ENCODE measurements at places on chromosomes 13 and 19.

- no peak for DNase-seq
Observed at GRCh38 chr13:80783926-80784565, 443.1 kb upstream of the SPRY2 start.

- DNase-seq = no peak
Observed at GRCh38 chr19:33225458-33225926, at the start of gene SLC7A10. TSS of gene SLC7A10 (minus strand) at chr19:33225850. CDS start at chr19:33225703, 147 bp downstream.

DNA sequence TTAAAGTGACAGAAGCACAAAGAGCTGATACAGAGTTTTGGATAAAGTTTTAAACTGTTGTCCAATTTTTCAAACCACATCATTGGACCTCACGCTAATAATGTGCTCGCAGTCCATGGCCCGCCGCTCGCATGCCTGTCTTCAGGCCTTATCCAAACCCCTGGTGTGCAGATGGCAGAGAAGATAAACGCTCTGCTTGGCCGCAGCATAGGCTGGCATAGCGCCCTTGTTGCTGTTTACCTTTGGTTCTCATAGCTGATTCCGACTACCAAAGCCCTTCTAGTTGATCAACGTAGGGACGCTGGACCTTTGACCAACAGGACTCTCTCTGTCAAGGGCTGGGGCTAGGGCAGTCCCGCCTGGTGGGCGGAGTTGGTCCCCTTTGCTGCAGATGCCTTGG is 23.5 kb upstream of the QTRT1 start:
- no peak for DNase-seq

DNA sequence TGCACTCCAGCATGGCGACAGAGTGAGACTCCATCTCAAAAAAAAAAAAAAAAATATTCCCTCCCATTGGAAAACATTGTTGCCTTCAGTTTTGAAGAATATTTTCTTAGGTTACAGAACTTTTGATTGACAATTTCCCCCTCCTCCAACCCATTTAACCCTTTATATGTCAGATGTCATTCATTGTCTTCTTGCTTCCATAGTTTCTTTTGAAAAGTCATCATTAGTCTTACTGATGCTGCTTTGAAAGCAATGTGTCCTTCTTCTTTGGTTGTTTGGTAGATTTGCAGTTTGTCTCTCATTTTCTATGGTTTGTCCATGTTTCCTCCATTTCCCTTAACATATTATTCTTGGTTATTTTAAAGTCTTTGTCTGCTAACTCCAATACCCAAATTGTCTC is 25.4 kb downstream of the ZNF558 start:
- DNase-seq = no peak

- no peak for DNase-seq
Observed at GRCh38 chr19:3537101-3537437, 1.9 kb upstream of the TEKTIP1 start.

- DNase-seq = no peak
Observed at GRCh38 chr13:102699504-102699903, 4.7 kb upstream of the METTL21C start.

- DNase-seq = no peak
Observed at GRCh38 chr13:20001366-20002190, 43.1 kb downstream of the ZMYM2 start.

GRCh38 chr13:64849196-64849595 is 2380.9 kb downstream of the PCDH9 start:
- no peak for DNase-seq

GRCh38 chr13:76939215-76939614 is 9.1 kb upstream of the ACOD1 start:
- DNase-seq = no peak

GRCh38 chr13:79837741-79838450 is 356.9 kb downstream of the NDFIP2 start:
- no peak for DNase-seq

DNA sequence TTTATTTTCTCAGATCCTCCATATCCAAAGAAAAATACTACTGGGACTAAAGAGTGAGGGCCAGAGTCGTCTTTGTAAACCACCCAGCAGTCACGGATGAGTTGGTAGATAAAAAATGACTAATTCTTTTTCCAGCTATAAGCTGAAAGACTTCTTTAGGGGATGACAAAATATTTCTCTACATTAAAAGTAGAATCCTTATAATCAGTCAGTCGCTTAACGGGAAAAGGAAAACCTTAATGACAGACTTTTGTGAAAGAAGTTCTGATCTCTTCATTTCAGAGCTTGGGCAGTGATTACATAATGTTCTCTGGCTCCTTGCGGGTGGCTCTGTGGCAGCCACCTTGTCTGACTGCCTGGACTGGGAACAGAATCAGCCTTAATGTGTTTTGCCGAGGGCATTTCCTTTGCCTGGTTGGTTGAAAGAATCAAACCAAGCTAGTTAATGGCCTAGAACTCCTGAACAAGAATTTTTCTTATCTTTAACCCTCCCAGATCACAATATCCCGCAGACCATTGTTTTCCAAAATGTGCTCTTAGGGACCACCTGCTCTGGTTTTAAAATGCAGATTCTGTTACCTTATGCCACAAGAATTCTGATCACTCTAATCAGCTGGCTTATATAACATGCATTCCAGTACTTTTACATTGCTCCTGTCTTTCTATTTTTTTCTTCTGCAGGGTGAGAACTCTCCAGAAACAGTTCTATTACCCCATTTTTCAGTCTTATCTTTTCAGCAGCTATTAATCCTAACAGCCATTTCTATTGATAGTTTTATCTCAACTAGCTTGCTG is 2.5 kb downstream of the ITM2B start:
- no peak for DNase-seq

DNA sequence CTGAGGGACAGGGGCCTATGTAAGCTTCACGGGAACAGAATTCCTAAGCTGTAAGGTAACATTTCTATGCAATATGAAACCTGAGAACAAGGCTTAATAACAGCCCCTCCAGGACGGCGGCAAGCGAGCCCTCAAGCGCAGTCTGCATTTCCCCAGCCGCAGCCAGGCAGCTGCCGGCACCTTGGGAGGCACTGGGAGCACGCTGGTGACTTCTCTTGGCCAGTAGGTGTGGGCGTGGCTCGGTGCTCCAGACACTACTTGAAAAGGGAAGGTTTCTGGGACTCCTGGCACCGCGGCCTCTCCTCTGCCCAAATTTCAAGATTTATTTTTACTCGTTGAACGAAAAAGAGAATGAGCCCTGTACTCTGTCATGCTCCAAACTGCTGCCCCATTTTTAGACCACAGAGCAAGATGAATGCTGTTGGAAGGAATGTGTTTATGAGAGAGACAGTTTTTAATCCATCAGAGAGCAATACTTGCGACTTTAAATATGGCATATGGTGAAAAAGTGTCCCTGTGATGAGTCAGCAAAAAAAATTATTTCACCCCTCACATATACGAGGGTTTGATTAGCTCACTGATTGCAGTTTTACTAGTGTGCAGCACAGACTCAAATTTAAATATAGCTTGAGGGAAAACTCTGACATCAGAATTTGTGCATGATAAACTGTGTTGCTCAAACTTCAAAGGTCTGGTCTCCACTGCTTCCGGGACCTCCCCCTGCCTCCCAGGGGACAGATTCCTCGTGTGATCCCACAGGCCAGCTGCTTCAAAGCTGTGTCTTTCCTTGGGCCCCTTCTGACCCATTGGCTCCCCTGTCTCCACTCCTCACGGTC is 81.2 kb downstream of the COL4A2 start:
- no peak for DNase-seq

GRCh38 chr13:80262051-80262695 is 78.8 kb downstream of the SPRY2 start:
- DNase-seq = no peak

DNA sequence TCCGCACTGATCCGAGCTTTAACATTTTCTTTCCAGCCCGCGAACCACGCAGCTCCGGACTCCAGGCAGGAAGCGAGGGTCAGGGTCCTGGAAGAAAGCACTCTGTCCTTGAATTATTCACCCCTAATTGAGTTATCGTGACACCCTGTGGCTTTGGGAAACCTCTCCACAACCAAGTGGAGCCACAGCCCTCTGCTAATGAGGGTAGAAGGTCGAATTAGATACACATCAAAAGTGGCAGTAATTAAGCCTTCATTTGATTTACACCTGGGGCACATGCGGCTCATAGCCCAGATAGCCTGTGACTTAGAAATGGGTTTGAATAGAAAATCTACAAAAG is 15.9 kb upstream of the RNF17 start:
- no peak for DNase-seq

DNA sequence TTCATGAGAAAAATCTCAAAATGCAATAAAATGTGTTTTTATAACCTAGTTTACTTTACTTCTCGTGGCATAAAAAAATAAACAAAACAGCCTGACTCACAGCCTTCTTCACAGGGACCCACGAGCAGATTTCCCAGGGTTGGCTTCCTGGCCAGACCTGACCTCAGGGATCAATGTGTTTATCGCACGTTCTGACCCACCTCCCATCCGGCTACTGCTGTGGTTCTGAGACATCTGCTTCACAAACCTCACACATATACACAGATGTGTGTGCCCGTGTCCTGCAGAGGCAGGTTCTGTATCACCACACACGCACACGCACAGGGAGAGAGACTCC is 118.3 kb downstream of the COL4A2 start:
- DNase-seq = no peak

DNA sequence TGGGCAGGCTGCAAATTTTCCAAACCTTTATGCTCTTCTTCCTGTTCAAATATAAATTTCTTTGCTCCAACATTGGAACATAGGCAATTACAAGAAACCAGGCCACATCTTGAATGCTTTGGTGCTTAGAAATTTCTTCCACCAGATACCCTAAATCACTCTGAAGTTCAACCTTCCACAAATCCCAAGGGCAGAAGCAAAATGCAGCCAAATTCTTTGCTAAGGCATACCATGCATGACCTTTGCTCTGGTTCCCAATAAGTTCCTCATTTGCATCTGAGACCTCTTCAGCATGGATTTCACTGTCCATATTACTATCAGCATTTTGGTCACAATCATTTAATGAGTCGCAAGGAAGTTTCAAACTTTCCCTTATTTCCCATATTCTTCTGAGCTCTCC is 130.9 kb downstream of the DIAPH3 start:
- no peak for DNase-seq
